ENCODE measurements at places on chromosomes 5 and 9.

DNA sequence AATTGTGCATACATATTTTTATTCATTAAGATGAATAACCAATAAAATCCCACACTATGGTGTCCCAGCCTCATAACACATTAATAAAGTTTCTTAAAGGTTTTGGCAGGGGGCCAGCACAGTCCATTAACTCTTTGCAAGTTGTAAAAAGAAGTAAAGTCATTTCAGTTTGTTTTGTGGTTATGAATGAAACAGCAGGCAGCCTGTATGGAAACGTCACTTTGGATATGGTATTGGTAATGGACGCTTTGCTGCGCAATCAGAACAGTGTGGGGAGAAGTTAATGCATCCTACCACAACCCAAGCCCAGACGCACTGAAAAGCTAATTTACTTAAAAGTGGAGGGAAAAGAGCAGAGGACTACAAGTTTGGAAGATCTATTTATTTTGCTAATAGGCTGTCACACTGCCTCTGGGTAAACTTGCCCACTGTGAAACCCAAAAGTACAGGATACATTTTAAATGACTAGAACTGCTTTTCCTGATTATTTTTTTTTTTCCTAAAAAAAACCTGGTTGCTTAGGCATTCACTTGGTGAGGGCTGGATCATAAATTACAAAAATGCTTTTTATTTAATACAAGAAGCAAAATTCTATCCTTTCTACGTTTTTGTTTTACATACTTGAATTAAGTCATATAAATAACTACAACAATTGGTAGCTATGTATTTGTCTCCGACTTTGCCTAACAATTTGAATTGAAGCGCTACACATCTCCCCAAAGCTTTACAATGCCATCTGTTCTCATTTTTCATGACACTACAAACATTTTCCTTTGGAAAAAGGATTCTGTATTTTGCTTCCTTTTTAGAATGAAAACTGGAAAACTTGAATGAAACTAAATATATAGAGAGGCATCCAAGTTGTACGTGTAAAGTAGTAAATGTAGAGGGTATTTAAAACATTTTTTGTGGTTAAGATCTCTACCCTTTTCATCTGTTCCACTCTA lies 104.3 kb downstream of the NFIB start:
- no peak for DNase-seq

- DNase-seq = no peak
Observed at GRCh38 chr5:172841256-172841655, 7.2 kb downstream of the ERGIC1 start.

DNA sequence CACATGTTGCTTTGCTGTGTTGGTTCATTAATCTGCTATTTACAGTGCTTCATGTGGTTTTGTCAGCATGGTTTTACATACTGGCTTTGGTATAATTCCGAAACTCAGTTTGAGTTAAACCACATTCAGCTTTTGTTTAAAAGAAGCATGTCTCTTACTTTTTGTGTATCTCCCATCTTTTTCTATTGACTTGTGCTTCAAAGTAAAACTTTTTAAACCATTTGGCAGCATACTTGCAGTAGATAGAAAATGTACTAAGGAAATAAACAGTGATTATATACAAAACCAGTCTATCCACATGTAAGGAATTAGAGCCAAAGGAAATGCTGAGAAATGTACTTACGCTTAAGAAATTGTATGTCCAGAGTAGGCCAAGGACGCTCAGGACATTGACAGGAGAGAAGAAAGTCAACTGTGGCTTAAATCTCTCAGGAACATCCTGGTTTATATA lies 286.9 kb downstream of the ARHGEF28 start:
- no peak for DNase-seq

- no peak for DNase-seq
Observed at GRCh38 chr5:95148453-95148852, 136.4 kb downstream of the MCTP1 start.

DNA sequence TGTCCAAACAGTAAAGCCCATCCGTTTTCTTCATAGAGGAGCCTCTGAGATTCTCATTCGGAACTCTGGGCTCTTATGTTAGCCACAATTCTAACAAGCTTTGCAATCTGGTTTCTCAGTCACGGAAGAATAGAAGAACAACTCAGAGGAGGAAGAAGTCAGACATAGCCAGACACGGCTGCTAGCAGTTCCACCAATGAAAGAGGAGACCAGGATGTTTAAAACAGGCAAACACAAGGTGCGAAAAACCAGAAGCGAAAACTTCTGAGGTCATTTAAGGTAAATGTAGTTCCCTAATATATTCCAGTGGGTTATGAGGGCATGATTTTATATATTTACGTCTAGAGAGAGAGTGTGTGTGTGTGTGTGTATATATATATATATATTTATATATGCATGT lies 34.1 kb upstream of the GDNF start:
- no peak for DNase-seq

DNA sequence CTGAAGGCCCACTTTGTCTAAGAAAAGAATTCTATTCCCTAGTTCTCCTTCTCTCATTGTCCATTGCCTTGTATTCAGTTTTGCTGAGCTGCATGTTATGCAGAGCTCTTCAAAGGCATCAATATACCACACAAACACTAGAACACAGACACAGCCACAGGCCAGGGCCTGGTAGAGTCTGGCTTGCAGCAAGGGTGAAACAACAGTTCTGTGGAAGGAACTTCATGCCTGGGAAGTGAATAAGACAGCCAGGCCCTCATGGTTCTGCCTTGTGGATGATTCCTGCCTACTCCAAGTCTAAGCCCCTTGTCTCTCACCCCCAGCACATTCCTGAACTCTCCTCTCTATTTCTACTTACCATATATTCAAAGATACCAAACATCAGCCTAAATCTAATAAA lies 30.8 kb downstream of the KLHL3 start:
- DNase-seq = no peak

- no peak for DNase-seq
Observed at GRCh38 chr9:134321946-134322741, 4.1 kb upstream of the RXRA start.

DNA sequence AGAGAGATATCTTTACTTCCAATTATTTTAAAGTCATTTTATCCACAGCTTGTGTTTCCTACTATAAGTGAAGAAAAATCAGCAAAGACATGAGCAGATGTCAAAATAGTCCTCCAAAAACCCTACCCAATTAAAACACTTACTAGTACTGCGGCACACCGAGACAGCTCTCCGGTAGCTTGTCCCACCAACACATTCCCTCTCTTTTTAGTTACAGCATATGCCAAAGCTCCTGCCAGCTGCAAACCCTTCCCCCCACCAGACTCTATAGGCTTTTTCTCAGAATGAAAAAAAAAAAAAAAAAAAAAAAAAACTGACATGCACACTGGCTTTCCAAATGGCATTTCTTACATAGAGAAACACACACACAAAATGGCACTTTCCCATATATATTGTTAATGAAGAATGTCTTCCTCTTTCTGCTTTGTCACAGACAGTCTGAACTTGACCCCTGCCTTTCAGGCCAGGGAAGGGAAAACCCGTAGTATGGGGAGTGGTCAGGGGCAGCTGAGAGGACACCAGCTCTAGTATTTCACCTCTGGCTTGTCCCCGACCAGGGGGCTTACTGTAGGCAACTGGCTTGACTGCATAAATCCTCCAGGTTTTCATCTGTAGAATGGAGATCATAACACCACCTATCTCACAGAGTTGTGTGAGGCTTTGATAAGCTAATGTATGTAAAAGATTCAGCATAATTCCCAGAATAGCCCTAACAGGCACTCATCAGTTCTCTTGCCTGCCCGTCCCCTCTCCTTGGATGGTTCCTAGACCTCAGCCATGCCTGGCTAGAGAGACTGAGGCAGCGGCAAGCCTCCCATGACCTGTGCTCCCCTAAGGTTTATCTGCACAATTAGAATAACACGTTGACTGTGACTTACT lies 233.6 kb downstream of the CRB2 start:
- DNase-seq = no peak

DNA sequence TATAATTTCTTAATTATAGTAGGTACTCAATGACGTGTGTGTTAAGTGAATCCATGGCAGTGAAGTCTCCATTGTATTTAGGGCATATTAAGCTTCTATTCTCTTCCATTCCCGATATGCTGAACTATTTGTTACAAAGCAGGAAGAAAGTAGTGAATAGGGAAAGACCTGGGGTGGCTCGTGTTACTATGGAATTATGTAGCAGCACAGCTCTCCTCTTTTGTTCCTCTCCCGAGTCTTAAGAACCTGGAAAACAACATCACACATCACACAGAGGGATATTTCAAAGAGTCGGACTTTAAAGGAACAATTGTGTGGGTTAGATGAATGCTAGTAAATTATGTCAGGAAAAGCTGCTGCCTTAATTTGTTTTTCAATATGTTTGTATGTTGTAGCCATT lies 131.8 kb downstream of the PCSK5 start:
- no peak for DNase-seq

- DNase-seq = no peak
Observed at GRCh38 chr9:117266855-117267497, 147.9 kb downstream of the ASTN2 start.

- DNase-seq = no peak
Observed at GRCh38 chr9:106966481-106966880, 103.5 kb downstream of the ZNF462 start.

DNA sequence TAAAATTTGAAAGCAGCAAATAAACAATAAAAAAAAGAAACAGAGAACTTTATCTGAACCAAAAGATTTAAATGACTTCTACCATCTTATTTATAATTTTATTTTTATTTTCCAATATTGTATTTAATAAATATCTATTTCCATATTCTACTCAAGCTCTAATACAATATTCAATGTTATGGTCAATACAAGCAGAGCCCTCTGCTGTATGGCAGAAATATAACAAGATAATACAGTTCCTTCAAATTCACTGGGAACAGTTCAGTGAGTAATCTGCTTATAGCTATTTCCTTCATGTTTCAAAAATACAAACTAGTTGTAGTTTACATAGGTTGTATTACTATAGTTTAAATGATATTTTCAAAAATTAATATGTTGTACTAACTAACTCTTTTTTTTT lies 332.7 kb downstream of the PRDM9 start:
- no peak for DNase-seq

- no peak for DNase-seq
Observed at GRCh38 chr5:52748590-52748989, 39.1 kb upstream of the ITGA1 start.

DNA sequence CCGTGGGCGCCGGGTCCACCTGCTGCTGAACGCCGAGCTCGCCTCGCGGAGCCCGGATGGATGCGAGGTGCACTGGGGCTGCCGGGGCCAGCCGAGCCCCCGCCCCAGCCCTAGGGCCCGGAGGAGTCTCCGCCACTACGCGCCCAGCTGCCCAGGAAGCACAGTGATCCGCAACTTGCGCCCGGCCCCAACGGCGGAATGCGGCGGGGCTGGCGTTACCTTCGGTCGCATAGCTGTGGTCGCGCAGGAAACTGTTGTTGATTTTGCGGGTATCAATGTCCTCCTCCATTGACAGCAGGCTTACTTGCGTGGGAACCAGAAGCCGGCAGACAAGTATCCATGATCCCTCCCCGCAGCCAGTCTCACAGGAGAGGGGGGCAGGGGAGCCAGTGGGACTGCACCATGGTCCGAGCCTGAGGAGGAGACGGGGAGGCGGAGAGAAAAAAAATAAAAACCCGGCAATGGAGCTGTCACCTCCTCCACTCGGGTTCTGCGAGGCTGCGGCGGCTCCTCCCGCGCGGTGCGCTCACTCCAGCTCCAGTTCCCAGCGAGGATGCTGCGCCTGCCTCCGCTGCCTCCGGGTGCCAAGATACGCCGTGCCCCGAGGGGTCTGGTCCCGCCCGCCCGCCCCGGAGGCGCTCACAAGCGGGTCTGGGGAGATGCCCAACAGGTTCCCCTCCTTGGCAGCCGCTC lies 628 bp downstream of the PPP2R2B start:
- DNase-seq = peak; percentile 17

GRCh38 chr5:68330574-68330973 lies 115.0 kb downstream of the PIK3R1 start:
- DNase-seq = no peak

GRCh38 chr5:148387325-148387724 lies 3.6 kb downstream of the FBXO38 start:
- DNase-seq = no peak

- no peak for DNase-seq
Observed at GRCh38 chr5:88142636-88142885, 126.1 kb downstream of the TMEM161B start.

DNA sequence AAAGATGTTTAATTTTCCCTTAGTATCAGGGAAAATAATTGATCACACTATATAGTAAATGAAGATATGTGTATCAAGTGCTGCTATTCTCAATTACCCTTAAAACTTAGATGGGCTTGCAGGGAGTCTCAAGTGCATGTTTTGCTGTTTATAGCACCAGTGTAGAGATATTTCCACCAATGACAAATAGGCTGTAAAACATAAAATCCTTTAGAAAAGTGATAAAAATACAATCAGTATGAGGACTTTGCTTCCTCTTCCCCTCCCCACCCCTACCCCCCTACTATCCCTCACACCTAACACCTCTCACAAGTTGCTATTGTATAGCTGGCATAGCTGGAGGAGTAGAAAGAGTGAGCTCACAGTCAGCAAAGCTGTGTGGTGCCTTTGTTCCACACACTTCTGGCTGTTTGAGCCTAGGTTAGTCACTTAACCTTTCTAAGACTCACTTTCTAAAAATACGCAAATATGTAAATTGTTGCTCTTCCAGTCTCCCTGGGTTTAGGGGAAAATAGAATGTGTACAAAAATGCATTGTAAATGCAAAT lies 93.1 kb downstream of the PDE4D start:
- no peak for DNase-seq

GRCh38 chr5:36367524-36367923 lies 65.8 kb upstream of the RANBP3L start:
- no peak for DNase-seq

DNA sequence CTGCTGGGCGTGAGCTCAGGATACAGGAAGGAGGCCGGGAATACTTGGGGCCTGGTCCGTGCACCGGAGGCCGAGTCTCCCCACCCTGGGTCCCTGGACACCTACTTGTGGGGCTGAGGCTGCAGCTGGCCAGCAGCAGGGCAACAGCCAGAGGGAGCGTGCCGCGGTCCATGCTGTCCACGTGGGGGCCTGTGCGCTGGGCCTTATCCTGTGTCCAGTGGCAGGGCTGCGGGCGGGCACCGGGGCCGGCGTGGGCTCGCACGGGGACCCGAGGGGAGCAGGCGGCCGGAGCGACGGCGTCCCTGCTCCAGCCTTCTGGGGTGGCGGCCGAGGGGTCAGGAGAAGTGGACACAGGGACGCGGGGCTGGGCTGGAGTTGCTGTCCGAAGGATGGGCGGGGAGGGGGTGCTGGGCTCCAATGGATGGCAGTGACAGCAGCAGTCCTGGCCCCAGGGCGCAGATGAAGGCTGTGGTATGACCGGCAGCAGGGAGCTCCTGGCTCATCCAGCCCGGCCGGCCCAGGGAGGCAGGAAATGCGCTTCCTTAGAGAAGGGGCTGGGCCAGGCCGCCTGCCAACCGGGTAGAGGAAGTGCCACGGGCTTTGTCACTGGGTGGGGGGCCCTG lies at the start of gene ENG:
ENG (minus strand) TSS at position 475 of the 623 bp plus-strand sequence; CDS start at position 172, 303 bp downstream.
- DNase-seq = no peak

- DNase-seq = no peak
Observed at GRCh38 chr5:105563842-105564241, 2001.3 kb upstream of the NUDT12 start.
